Breast epithelium (tissue), 4 donors: ENCODE measurements at places on chromosomes 3 and 15. TPM values are rescaled to one million over a fixed set of nuclear protein-coding genes. Genes with fewer than 3 reads are reported as not detected.

DNA sequence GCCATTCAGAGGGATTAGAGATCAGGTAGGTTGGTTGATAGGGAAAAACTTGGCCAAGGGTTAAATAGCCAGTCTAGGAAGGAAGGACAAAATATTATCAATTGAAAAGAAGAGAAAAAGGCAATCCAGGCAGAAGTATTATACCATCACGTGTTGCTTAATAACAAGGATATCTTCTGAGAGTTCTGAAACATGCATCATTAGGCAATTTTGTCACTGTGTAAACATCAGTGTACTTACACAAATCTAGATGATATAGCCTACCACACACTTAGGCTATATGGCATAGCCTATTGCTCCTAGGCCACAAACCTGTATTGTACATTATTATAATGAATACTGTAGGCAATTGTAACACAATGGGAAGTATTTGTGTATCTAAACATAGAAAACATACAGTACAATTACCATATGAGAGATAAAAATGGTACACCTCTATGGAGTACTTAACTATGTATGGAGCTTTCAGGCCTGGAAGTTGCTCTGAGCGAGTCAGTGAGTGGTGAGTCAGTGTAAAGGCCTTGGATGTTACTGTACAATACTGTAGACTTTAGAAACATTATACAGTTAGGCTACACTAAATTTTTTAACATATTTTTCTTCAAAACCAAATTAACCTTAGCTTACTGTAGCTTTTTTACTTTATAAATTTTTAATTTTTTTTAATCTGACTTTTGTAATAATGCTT lies 2.7 kb downstream of the TEX55 start:
- H3K27ac ChIP-seq, result no peak overlapping the region
- H3K4me3 ChIP-seq, result no peak overlapping the region
- H3K36me3 ChIP-seq, result no peaks in the 10 kb centered on the region
- H3K27me3 ChIP-seq, result no peaks in the 10 kb centered on the region
- DNase-seq, result no peak
- H3K4me1 ChIP-seq, result no peaks in the 10 kb centered on the region

DNA sequence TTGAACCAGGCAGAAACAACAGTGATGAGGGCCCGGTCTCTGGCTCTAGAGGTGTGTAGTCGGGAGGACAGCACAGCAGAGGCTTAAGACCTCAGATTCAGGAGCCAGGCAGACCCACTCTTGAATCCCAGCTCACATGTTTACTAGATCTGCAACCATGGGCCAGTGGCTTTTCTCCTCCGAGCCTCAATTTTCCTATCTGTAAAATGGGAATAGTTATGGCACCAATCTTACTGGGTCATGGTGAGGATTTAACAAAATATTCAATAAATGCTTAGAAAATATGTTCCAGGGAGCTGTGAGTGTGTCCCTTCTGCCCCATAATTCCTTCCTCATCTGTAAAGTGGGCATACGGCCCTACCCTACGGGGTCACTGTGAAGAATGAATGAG lies 506.9 kb downstream of the SHQ1 start:
- H3K36me3 ChIP-seq, result no peaks in the 10 kb centered on the region
- no peaks in the 10 kb centered on the region for H3K4me1 ChIP-seq
- no peak for DNase-seq
- no peak overlapping the region for H3K4me3 ChIP-seq
- H3K27me3 ChIP-seq, result no peaks in the 10 kb centered on the region

DNA sequence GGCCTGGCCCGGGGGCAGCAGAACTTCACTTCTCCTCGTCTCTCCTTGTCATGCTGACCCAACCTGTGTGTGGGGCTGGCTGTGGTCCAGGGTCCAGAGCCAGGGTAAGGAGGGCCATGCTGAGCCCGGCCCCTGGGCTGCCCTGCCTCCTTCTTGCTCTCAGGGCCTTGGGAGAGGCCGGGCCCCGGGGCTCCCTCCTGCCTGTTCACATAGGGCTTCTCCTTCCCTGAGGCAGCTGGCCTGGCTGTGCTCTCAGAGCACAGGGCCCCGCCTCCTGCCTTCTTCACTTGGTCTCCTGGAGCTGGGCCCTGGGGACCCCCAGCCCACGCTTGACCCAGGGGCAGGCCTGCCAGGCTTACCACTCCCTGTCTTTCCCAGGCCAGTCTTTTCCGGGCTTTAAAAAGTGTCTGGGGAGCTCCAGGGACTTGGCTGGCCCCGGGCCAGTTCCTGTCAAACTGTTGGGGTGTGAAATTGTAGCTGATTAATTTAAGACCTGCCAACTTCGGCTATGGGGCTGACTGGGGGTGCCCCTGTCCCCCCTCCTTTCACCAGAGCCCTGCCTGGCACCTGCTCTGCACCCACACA lies 11.8 kb downstream of the PLXNA1 start:
- H3K36me3 ChIP-seq, result no peaks in the 10 kb centered on the region
- H3K4me1 ChIP-seq, result peaks cover 26% of the 10 kb centered on the region
- H3K4me3 ChIP-seq, result no peak overlapping the region
- no peak for DNase-seq

GRCh38 chr3:79297245-79297960 lies 470.4 kb downstream of the ROBO1 start:
- H3K4me3 ChIP-seq, result no peak overlapping the region
- H3K27ac ChIP-seq, result no peak overlapping the region
- no peaks in the 10 kb centered on the region for H3K36me3 ChIP-seq
- no peaks in the 10 kb centered on the region for H3K27me3 ChIP-seq
- DNase-seq, result no peak

- no peaks in the 10 kb centered on the region for H3K36me3 ChIP-seq
- no peak for DNase-seq
- H3K27me3 ChIP-seq, result peaks cover 15% of the 10 kb centered on the region
- no peaks in the 10 kb centered on the region for H3K4me1 ChIP-seq
- no peak overlapping the region for H3K4me3 ChIP-seq
- H3K27ac ChIP-seq, result no peak overlapping the region
Observed at GRCh38 chr15:88400591-88401250, 66.5 kb downstream of the MRPL46 start.

DNA sequence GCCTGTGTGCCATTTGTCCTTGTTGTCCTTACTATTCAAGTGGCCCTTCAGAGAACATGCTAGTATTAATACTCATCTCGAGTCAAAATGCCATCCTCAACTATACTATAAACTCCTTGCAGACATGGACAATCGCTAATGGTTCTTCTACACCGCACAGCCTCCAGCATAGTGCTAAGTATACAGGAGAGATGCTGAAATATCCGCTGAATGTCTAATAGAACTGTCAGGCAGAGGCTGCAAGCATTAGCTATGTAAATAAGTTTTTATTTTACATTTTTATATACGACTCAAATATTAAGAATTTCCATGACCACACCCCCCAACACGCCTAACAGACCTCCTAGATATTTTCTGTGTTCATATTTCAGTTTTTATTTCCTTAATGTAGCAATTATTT lies 39.4 kb downstream of the AAGAB start:
- no peaks in the 10 kb centered on the region for H3K4me1 ChIP-seq
- no peaks in the 10 kb centered on the region for H3K36me3 ChIP-seq
- DNase-seq, result no peak
- no peak overlapping the region for H3K27ac ChIP-seq
- no peaks in the 10 kb centered on the region for H3K27me3 ChIP-seq

DNA sequence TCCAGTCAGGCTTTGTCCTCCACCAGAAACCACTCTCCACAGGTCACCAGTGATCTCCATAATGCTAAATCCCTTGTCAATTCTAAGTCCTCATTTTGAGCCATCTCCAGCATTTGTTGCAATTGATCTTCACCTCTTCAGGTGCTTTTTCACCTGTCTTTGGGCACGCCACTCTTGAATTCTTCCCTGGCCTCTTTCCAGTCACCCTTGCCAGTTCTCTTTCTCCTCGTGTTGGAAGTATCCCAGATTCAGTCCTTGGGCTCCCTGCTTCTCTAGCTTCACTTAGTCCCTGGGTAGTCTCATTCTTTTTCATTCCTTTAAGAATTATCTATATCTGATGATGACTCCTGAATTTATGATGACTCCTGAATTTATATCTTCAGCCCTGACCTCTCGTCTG lies 37.5 kb downstream of the MAPK6 start:
- H3K36me3 ChIP-seq, result peaks cover 3% of the 10 kb centered on the region
- H3K27me3 ChIP-seq, result no peaks in the 10 kb centered on the region
- H3K27ac ChIP-seq, result no peak overlapping the region
- H3K4me3 ChIP-seq, result no peak overlapping the region
- no peaks in the 10 kb centered on the region for H3K4me1 ChIP-seq
- no peak for DNase-seq

DNA sequence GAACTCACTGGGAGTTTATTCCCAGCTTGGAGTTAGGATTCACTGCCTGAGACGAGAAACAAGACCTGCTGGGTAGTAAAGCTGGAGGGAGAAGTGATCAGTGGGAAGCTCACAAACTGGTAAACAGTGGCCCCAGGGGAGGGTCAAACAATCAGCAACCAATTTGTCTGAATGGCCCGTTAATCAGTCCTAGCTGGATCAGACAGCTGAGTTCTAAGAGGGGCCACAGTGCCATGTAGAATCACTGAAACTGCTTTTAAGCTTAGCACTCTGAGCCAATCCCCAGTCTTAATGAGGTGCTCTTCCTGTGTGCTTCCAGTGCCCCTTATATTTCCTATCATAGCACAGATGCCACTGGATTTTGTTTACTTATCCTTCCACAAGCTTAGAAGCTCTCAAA lies 591.7 kb downstream of the RSL24D1 start:
- no peaks in the 10 kb centered on the region for H3K4me1 ChIP-seq
- DNase-seq, result no peak
- no peaks in the 10 kb centered on the region for H3K36me3 ChIP-seq
- H3K27me3 ChIP-seq, result no peaks in the 10 kb centered on the region

- no peaks in the 10 kb centered on the region for H3K4me1 ChIP-seq
- H3K27ac ChIP-seq, result no peak overlapping the region
- no peak for DNase-seq
- H3K36me3 ChIP-seq, result no peaks in the 10 kb centered on the region
Observed at GRCh38 chr15:63332367-63333124, 49.1 kb downstream of the CA12 start.

DNA sequence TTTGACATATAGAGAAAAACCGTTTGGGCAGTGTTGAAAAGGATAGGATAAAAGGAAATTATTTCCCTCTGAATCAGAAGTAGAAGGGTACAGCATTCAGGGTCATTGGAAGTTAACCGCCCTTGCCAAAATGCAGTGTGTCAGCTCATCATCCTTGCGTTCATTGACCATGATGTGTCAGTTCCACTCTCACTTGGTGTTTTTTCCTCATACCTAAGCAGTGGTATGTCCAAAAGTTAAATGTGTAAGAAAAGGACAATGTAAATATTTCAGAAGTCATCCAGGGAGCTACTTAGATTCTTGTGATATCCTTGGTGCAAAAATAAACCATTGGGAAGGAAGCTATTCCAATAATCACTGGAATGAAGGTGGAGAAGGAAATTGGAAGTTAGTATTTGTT lies 50.7 kb downstream of the MAP6D1 start:
- no peak overlapping the region for H3K4me3 ChIP-seq
- no peaks in the 10 kb centered on the region for H3K36me3 ChIP-seq
- H3K4me1 ChIP-seq, result no peaks in the 10 kb centered on the region
- H3K27me3 ChIP-seq, result no peaks in the 10 kb centered on the region
- DNase-seq, result no peak

DNA sequence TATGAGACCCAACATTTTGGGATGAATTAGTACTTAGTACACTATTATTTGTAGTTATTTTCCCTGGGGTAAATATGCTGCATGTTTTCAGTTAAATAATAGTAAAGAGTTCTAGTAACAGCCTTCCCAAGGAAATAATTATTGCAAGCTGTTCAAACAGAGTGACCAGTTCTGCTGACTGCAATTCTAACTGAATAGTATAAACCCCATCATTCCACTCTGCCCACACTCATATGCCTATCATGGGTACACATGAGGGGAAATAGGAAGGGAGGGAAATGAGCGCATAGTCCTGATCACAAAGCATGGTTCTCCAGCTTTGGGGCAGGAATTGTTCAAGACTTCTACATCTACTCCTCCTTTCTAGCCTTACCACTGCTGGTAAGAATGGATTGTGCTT lies 18.7 kb downstream of the UQCC5 start:
- no peak for DNase-seq
- H3K27me3 ChIP-seq, result no peaks in the 10 kb centered on the region
- no peak overlapping the region for H3K27ac ChIP-seq
- no peak overlapping the region for H3K4me3 ChIP-seq
- H3K4me1 ChIP-seq, result no peaks in the 10 kb centered on the region

DNA sequence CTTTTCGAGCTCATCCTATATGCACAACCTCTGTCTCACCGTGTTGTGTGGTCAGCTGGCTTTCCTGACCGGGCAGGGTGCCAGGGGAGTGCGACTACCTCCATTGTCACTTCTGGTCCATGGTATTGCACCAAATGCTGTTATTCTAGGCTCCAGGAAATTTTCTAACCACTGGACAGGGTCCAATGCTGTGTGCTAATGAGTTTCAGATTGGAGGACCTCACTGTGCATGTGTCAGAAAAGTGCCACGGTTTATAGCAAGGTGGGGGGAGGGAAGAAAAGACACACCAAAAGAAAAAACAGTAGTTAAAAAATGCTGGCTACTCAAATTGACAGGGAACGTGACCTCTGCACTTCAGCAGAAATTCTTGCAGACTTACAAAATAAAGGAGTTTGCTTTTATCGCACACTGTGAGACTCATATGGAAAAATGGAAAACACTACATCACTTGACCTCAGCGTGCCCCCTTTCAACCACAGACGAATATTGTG lies 480.1 kb downstream of the FOXP1 start:
- no peaks in the 10 kb centered on the region for H3K27me3 ChIP-seq
- peak overlapping the region; percentile 33 for H3K27ac ChIP-seq
- no peaks in the 10 kb centered on the region for H3K36me3 ChIP-seq
- no peak overlapping the region for H3K4me3 ChIP-seq
- DNase-seq, result no peak

DNA sequence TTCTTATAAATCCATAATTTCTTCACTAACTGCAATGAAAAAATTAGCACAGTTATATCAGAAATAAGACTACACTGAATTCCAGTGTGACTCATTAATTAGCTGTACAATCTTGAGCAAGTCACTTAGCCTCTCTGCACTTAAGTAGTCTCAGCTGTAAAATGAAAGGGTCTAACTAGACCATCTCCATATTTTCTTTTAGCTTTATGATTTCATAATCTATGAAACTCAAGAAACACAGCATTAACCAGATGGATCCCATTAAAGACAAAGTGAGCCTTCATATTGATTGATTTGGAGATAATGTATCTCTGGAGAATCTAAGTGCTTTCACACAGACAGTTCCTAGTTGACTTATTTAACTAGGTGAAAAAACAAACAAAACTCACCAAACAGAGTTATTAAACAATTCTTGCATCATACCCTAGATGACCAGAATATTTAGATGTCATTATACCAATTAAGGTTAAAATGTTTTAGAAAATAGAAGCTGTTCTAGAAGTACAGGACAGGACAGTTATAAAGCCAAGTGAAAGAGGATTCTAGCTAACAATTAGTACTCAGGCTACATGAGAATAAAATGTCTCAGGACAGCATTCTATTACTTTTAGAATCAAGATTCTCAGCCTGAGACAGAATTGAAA lies 11.2 kb downstream of the CSNK1G1 start:
- no peaks in the 10 kb centered on the region for H3K4me1 ChIP-seq
- no peaks in the 10 kb centered on the region for H3K27me3 ChIP-seq
- no peaks in the 10 kb centered on the region for H3K36me3 ChIP-seq
- no peak for DNase-seq
- no peak overlapping the region for H3K4me3 ChIP-seq

GRCh38 chr3:48472673-48472922 lies 26.1 kb downstream of the ATRIP start:
- peak overlapping the region; percentile 57 for H3K4me3 ChIP-seq
- DNase-seq, result no peak
- peak overlapping the region; percentile 96 for H3K27ac ChIP-seq
- no peaks in the 10 kb centered on the region for H3K36me3 ChIP-seq

B3GNT5 gene
- total RNA-seq, result 6.2 TPM

GCNT3 gene
- total RNA-seq, result not detected

NR2E3 gene
- 2.9 TPM for total RNA-seq

LIPH gene
- total RNA-seq, result not detected
